ENCODE measurements at places on chromosomes 5 and 9. TPM values are rescaled to one million over a fixed set of nuclear protein-coding genes. Genes with fewer than 3 reads are reported as not detected.
A peak's percentile ranks its signal among the peaks of the same experiment; 100 is the strongest.

GRCh38 chr5:92544036-92544435 lies 1037.0 kb downstream of the NR2F1-AS1 start:
- H3K27me3 ChIP-seq = no peaks in the 10 kb centered on the region
- no peaks in the 10 kb centered on the region for H3K4me1 ChIP-seq
- H3K27ac ChIP-seq = no peak overlapping the region

CARD9 gene
- total RNA-seq = 10.0 TPM

GNPDA1 gene
- 36.2 TPM for total RNA-seq

- H3K4me3 ChIP-seq = no peak overlapping the region
- no peaks in the 10 kb centered on the region for H3K4me1 ChIP-seq
- DNase-seq = no peak
- no peak overlapping the region for H3K27ac ChIP-seq
Observed at GRCh38 chr5:15026011-15026893, 154.7 kb upstream of the ANKH start.

DNA sequence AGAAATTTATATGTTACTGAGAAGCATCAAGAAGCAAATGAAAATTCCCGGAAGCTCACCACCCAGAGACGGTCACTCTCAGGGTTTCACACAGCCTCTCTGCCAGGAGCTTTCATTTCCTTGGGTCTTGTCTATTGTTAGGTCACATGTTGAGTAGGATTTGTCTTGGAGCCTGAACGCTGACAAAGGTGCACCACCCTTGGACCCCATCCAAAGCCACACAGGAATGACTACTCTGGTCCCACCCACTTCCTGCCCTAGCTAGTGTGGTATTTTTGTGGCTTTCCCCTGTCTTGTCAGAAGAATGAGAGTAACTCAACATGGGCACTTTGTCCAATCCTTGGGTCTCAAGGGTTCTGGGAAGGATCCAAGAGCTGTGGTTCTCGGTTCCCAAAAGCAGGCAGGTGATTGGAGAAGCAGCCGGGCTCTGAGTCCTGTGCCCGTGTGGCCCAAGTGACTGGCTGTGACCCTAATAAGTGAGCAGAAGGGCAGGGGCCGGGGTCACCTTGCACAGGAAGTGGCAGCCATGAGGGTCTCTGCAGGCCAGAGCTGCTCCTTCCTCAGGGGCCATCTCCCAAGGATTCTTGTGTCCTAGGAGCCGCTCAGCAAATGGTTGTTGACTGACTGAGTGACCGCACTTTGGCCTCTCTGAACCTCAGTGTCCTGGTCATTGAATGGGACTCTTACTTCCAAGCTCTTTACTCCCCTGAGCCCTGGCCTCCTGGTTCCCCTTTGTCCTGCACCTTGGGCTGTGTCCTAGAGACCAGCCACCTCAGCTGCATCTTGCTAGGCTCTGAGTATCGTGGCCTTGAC lies 6.9 kb downstream of the FGD3 start:
- peak overlapping the region; percentile 58 for H3K27ac ChIP-seq
- no peaks in the 10 kb centered on the region for H3K27me3 ChIP-seq
- H3K36me3 ChIP-seq = no peaks in the 10 kb centered on the region
- H3K4me3 ChIP-seq = no peak overlapping the region
- DNase-seq = peak; percentile 48
- peaks cover 19% of the 10 kb centered on the region for H3K4me1 ChIP-seq

PLPP7 gene
- 1.5 TPM for total RNA-seq
